ENCODE measurements at places on chromosomes 3 and 15.

DNA sequence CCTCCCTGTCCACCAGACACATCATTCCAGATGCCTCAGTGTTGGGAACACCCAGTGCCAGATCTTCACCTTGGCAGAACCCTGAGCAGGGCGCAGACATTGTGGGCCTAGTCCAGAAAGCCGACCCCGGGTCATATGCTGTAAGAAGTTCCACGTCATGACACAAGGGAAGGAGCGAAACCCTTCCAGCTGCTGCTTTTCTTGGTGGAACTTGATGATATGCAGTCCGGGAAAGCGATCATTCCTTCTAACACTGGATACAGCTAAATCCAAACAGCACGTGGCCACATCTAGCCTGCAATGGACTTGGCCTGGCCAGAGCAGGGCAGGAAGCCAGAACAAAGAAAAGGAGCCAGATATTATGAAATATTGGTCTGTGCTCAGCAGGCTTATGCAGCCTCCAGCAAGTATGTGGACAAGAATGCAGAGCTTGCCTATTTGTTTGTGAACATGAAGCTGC, 22.0 kb downstream of the GASK1A start:
- DNase-seq, result no peak

GRCh38 chr3:188789251-188789650, 382.5 kb upstream of the TPRG1 start:
- no peak for DNase-seq

DNA sequence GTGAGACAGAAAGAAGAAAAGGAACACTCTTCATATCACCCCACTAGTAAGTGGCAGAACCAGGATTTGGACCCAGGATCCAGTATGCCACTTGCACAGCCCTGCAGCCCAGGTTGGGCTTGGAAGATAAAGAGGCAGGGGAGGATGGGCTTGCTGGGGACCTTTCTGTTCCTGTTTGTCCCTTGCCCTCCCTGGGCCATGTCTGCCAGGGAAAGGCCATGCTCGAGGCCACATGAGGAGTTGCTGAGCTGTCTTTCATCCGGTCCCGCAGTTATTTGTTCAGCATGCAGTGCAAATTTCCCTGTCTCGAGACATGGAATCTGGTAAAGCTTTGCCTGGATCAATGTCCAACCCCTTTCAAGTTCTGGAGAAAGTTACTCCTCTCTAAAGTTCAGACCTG, 116.0 kb upstream of the MRPS22 start:
- DNase-seq, result no peak

GRCh38 chr3:10371789-10372188, 50.9 kb upstream of the SEC13 start:
- DNase-seq, result no peak

GRCh38 chr15:101327147-101327740, 32.2 kb upstream of the SNRPA1 start:
- no peak for DNase-seq
